ENCODE measurements at places on chromosomes 7 and 10.

DNA sequence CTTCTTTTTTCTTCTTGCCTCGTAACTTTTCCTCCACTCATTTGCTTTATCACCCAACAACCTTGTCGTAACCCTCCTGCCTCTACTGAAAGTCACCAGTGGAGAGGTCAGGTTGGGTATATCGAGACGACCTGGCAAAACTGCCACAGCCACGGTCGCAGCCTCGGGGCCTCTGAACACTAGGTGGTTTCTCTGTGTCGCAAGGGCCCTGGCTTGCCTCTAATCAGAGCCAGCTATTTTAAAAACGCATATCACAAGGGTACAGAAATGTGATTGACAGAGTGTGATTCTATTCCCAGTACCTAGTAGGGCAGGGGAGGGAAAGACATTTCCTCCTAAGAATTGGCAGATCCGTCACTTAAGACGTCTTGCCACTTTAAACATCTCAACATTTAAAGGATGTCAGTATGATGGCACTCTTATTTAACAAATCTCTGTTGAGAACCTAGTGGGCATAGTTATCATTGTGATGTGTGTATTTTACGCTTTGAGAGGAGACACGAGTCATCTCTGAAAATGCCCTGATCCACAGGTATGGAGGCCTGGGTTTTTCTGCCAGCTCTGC, 197.5 kb downstream of the ARHGAP21 start:
- DNase-seq: no peak

DNA sequence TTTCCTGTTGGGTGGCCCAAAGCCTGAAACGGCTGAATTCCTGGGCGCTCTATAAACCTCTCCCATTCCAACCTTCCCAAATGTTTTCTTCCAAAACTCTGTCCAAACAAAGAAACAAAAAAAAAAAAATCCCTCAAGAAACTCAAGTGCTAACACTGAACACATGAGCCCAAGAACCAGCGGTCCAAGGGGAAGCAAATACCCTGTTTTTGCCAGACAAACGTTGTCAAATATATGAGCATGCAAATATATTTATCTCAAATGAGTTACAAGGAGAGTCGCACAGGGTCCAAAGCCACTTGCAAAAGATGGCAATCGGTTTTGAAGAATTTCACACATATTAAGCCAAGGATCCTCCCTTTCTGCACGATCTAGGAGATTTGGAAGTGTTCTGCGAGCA, 23.3 kb upstream of the EMX2 start:
- no peak for DNase-seq

DNA sequence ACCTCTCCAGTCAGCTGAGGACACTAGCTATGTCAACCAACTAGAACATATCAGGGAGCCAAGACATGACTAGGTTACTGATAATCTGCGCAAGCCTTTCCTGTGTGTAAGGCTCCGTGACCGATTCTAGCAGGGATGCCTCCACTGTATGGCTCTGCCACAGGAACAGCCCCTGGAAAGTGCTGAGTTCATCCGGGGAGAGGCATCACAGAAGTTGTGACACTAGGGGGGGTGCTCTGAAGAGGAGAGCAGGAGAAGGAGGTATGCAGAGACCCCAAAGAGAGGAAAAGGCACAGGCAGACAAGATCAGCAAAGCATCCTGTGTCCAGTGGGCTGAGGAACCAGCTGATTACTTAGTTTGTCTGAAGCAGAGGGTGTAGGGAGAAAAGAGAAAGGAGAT, 13.5 kb downstream of the UPP1 start:
- DNase-seq: no peak

GRCh38 chr10:1467334-1468076, 269.8 kb downstream of the ADARB2 start:
- DNase-seq: no peak

DNA sequence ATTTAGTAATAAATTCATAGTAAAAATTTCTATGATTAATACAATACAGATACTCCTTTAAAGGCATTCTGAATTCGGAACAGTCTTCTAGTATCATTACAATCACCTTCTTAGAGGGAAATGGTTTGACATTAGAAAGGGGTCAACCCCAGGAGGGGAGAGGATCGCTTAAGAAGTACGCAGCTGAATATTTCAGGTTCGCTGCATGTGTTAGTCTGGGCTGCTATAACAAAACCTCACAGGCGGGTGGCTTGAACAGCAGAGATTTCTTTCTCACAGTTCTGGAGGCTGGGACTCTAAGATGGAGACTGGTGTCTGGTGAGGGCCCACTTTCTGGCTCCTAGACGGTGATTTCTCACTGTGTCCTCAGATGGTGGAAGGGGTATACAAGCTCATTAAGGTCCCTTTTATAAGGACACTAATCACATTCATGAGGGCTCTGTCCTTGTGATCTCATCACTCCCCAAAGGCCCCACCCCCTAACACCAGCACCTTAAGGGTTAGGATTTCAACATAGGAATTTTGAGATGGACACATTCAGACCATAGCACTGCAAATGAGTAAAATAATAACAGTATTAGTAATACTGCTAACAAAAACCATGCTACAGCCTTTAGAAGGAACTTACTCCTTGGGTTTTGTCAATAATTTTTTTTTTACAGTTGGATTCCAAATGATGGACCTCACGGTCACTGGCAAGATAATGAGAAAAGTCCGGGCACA, 34.0 kb downstream of the GNA12 start:
- DNase-seq: no peak

GRCh38 chr7:81183326-81183725, 264.5 kb upstream of the SEMA3C start:
- DNase-seq: no peak

- no peak for DNase-seq
Observed at GRCh38 chr10:5518143-5518542, 6.6 kb upstream of the CALML3 start.

- no peak for DNase-seq
Observed at GRCh38 chr7:12403287-12404181, at the start of gene VWDE. Gene VWDE (minus strand): TSS chr7:12403865. CDS start chr7:12403716, 149 bp downstream.

- no peak for DNase-seq
Observed at GRCh38 chr7:12080006-12080405, 131.1 kb upstream of the TMEM106B start.

GRCh38 chr7:76411626-76412025, 2.1 kb upstream of the SSC4D start:
- DNase-seq: no peak

GRCh38 chr7:120874722-120875121, 16.8 kb upstream of the TSPAN12 start:
- DNase-seq: no peak

DNA sequence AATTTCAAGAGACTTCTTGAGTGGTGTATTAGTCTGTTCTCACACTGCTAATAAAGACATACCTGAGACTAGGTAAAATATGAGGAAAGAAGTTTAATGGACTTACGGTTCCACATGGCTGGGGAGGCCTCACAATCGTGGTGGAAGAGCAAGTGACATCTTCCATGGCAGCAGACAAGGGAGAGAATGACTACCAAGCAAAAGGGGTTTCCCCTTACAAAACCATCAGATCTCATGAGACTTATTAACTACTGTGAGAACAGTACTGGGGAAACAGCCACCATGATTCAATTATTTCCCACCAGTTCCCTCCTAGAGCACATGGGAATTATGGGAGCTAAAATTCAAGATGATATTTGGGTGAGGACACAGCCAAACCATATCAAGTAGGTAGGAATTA, 150.5 kb downstream of the PCDH15 start:
- DNase-seq: no peak

DNA sequence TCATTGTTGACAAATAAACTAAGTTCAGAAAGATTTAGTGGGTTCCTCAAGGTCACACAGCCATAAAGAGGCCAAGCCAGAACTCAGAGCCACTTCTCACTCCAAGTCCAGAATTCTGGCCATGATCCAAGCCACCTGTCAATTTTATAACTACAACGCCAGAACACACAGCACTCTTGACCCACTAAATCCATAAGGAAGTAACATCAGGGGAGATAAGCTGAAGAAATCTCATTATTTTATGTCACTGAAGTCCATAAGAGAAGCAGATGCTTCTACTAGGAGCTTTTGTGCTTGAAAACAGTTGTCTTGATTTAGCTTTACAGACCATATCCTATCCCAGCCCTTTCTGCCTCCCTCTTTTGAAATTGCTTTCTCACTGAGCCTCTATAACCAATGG, 15.9 kb downstream of the ADAM12 start:
- no peak for DNase-seq

DNA sequence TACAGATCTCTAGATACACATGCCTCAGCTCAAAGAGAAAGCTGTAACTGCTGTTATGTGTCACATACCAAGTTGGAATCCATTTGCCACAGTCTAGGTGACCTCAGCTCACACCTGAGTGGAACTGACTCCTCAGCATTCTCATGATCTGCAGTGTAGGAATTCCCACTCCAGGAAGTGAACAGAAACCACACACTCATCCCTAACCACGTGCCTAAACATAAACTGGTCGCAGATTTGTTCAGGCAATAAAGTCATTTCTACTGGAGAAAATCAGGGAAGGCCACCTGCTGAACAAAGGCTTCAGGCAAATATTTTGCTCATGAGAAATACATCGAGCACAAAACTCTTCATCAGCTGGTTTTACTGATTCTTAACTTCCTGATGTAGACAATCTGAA, 23.0 kb upstream of the ZMYND11 start:
- DNase-seq: no peak

- peak; percentile 23 for DNase-seq
Observed at GRCh38 chr7:142853739-142854371, 1.0 kb upstream of the EPHB6 start.

GRCh38 chr10:69051710-69052487, 36.0 kb upstream of the SRGN start:
- DNase-seq: no peak

DNA sequence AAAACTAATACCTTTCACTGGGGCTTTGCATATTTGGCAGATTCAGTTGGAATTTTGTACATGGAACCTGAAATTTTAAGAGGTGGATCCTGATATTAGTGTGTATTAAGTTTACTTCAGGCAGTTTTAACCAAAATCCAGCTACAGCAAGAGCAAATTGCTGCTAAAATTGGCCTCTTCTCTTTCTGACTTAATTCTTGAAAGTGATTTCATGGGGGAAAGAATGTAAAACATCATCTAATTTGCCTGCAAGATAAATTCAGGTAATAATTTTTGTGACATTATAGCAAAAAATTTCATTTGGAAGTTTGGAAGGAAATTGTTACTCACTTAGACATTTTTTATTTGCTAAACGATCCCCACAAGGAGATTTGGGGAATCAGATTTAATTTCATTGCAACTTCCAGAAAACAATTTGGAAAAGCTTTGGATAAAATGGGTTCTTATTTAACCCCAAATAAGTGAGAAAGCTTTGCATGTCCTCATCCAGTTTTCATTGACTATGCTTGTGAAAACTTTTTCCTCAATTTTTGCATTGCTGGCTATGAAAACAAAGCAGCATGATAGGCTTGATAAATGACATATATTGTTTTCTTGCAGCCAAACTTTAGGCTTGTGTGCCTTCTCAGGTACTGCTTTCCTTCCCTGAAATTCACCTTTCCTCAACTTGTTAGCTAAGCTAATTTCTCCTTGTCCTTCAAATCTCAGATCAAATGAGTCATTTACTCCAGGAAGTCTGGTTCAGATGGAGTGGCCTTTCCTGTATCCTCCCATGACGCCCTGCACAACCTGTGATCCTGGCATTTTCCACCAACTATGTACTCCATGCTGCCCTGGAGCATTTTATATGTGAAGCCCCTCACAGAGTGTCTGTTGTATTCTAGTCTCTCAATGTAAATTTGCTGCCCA, 27.4 kb upstream of the ZNF438 start:
- DNase-seq: no peak

- no peak for DNase-seq
Observed at GRCh38 chr7:158094046-158094445, 493.6 kb downstream of the PTPRN2 start.

- DNase-seq: no peak
Observed at GRCh38 chr10:116465546-116465945, 37.9 kb downstream of the PNLIPRP3 start.

DNA sequence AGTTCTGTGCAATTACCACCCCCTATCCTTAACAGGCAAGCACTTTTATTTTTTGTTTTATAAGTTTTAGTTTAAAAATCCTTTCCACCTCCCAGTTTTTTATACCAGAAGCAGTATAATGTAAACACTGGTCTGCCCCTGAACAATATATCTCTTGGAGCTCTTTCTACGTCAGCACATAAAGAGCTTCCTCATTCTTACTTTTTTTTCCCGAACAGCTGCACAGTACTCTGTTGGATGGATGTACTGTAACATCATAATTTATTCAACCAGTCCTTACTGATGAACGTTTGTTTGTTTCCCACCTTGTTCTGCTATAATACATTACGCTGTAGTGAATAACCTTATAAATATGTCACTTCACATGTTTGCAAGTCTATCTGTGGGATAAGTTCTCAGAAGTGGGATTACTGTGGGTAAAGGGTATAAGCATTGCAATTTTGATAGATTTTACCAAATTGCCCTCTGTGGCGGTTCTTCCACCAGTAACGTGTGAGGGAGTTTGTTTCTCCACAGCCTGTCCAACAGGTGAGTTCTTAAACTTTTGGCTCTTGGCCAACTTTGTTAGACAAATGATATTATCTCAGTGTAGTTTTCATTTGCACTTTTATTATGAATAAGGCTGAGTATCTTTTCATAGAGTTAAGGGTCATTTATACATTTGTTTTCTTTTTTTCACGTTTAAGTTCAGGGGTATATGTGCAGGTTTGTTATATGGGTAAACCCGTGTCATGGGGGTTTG, 32.8 kb downstream of the ADRA2A start:
- DNase-seq: no peak

GRCh38 chr7:124765401-124766352, at the start of gene GPR37:
Gene GPR37 (minus strand): TSS chr7:124765792. CDS start chr7:124764976, 816 bp downstream.
- DNase-seq: no peak

GRCh38 chr7:117830422-117830954, 42.8 kb downstream of the CTTNBP2 start:
- no peak for DNase-seq

DNA sequence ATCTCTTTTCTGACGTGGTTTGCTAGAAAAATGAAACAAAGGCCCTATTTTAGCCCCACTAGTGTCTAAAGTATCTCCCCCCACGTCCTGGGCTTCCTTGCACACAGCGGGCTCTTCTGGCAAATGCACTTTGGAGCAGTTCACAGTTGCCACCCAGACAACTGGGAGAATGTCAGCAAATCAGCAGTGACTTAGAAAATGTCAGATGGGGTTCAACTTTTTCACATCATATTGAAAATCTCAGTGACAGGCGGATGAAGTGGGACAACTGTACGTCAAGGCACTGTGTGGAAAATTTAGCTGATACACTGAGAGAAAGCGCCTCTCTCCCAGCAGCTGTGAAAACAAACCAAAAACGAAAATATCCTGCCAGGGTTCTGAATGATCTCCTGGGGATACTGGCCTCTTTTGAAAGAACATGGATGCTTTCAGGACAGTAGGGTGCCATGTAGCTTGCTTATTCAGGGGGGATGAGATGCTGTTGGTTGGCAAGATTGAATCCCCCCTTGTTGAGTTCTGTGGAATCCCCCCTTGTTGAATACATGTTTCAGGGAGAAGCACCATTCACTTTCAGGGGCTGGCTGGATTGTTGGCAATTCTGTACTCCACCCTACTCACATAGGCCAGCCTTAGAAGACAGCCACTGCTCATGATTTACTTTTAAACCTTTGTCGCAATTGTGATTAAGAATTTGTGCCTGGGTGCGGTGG, 372.8 kb upstream of the CELF2 start:
- DNase-seq: no peak

All from stimulated activated CD8-positive, alpha-beta memory T cell treated with anti-CD3 and anti-CD28 coated beads, Interleukin-15, amount 100 ng/mL, for 24 hours (primary cell).